ENCODE measurements at places on chromosomes 5 and 9.

- no peak for DNase-seq
These were observed 1.1 kb upstream of the AKNA start for GRCh38 chr9:114388764-114389375.

DNA sequence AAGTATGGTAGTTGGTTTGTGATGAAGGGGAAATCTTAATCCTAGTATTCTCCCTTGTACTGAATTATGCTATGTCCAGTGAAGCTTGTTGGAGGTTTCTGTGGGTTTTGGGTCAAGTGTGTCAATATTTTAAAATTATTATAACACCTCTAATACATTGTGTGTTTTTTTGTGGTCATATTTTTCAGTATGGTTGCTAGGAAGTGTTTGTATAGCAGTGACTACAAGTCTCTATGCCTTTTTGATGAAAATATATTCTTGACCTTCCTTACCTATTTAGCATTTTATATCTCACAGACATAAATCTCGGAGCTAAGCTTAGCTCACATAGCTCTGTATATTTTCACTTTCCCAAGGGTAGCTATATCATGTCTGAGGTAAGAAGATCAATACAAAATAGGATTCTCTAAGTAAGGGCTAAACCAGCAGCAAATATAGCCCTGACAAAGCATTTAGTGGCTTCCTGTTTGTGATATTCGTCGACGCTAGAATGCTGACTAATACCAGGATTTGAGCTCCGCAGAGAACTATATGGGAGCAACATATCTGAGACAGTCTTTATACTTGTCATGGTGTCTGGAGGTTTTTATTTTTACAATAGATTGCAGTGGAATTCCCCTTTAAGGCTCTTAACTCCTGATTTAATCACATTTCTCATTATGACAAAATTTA, 82.3 kb downstream of the MACIR start:
- no peak for DNase-seq

DNA sequence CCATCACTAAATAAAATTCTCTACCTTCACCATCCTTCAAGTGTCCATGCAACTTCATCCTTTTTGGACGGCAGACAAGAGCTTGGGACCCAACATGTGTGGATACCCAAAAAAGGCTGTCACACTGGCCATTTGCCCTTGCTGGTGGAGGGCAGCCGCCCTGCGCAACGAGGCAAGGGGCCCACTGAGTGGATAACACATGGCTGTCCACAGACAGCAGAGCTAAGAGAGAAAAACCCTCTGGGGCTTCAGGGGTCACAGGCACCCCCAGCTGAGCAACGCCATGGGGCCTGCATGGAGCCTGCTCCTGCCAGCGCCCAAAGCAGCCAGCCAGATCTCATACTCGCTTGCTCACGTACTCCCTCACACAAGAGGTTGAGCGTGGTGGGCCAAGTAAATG, 205.9 kb upstream of the NREP start:
- no peak for DNase-seq

GRCh38 chr5:148909040-148909439, 82.6 kb downstream of the ADRB2 start:
- no peak for DNase-seq

DNA sequence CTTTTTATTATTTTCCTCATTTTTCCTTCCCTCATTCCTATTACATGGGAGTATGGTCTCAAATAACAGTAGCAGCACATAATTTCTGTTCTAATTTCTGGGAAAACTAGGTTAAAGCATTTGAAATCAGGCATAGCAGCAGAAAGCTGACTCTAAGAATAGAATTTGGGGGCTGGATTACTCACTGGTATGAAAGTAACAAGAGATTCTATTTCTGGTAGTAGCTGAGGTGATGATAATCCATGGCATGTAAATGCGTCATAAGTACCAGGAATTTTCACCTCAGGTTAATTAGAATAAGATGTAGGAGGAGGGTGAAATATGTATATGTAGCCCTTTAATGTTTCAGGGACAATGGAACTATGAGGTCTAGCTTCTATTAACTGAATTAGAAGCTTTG, 662.0 kb downstream of the PTPRD start:
- DNase-seq, result no peak

DNA sequence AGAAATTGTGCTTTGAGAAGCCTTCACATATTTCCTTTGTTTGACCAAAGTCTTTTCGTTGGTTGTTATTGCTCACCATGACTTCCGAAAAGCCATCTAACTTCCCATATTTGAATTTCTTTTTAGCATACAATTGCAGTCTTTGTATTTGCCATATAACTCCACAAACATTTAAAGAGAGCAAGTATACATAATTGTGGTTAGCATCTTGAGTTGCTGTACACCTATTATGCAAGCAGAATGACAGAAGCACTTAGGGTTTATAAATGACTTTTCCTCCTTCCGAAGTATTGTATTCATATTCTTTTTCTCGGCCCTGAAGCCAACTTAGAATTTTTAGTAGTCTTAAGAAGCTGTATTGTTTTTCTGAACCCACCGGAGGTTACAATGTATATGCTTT, 250.4 kb downstream of the RFK start:
- no peak for DNase-seq

DNA sequence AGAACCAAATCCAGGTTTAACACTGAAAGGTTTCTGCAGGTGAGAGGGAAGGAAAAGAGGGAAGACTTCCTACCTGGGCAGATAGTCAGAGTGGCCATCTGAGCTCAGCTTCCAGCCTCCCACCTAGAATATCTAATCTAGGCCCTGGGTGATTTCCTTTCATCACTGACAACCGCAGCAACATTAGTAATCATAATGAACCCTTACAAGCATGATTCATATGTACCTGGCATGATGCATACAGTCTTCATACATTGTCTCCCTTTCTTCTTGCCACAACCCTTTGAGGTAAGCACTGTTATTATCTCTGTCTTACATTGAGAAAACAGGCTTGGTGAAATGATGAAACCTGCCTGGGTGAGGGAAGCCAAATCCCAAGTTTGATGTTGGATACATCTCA, 13.5 kb downstream of the AFAP1L1 start:
- no peak for DNase-seq

DNA sequence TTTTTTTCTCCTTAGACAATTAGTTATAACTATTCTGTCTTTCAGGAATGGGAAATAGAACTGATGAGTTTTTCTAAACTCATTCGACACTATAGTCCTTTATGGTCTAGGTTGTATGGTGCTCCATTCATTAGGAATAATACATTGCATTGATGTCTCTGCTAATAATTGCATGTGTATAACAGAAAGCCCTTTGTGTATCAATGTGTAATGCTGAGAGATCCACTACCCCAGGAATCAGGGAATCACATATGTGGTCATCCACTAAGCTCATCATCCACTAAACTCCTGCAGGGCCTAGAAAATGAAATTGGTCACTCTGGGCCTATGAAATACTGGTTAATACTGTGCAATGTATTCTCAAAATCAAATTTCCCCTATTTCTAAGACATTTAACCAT, 242.0 kb upstream of the CDH18 start:
- no peak for DNase-seq

Data from DMS153 (cell line).